SJSA1 (cell line): ENCODE measurements at places on chromosomes 1 and 21. TPM values are rescaled to one million over a fixed set of nuclear protein-coding genes. Genes with fewer than 3 reads are reported as not detected.
A peak's percentile ranks its signal among the peaks of the same experiment; 100 is the strongest.

- H3K4me3 ChIP-seq: no peak overlapping the region
- no peaks in the 10 kb centered on the region for H3K36me3 ChIP-seq
- H3K27me3 ChIP-seq: no peaks in the 10 kb centered on the region
- H3K4me1 ChIP-seq: no peaks in the 10 kb centered on the region
Observed at GRCh38 chr1:83060221-83060620, 938.7 kb downstream of the TTLL7 start.

DNA sequence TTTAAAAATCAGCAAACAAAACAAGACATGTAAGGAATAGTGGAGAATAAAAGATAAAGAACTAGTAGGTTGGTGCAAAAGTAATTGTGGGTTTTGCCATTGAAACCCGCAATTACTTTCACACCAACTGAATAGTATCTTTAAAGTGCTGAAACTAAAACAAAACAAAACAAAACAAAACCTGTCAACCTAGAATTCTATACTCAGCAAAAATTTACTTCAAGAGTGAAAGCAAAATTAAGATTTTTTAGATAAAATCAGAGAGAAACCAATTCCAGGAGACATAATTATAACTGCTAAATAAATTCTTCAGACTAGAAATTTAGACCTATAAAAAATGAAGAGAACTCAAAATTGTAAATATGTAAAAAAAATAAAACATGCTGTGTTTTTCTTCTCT is 114.0 kb upstream of the TSPAN2 start:
- DNase-seq: no peak
- no peaks in the 10 kb centered on the region for H3K27me3 ChIP-seq
- no peak overlapping the region for H3K4me3 ChIP-seq

DNA sequence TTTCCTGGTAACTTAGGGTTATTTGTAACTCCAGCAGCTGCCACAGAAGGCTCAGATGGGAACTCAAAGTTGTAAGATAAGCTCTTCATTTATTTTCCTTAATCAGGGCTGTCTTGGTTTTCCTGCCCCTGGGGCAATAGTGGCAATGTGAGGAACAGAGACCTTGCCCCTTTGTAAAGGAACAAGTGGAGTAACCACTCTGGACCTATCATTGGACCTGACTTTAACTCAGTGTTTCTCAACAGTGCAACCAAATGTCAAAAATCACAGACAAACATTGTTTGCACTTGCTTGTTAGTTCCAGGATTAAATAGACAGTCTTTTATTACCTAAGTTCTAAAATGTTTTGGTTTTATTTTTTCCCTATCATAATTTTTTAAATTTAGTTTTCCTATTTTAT is 2.8 kb upstream of the FMO3 start:
- no peaks in the 10 kb centered on the region for H3K27me3 ChIP-seq
- no peaks in the 10 kb centered on the region for H3K36me3 ChIP-seq
- no peak overlapping the region for H3K4me3 ChIP-seq
- DNase-seq: no peak
- H3K4me1 ChIP-seq: no peaks in the 10 kb centered on the region
- H3K27ac ChIP-seq: no peak overlapping the region

GRCh38 chr21:31928656-31929055 is 55.8 kb downstream of the HUNK start:
- peaks cover 22% of the 10 kb centered on the region for H3K36me3 ChIP-seq
- H3K27ac ChIP-seq: peak overlapping the region; percentile 70
- no peaks in the 10 kb centered on the region for H3K27me3 ChIP-seq
- peak; percentile 70 for DNase-seq
- H3K4me1 ChIP-seq: peaks cover 53% of the 10 kb centered on the region
- no peak overlapping the region for H3K4me3 ChIP-seq

GRCh38 chr1:95089650-95090287 is 17.0 kb upstream of the ALG14 start:
- H3K27ac ChIP-seq: no peak overlapping the region
- H3K4me3 ChIP-seq: no peak overlapping the region
- H3K36me3 ChIP-seq: no peaks in the 10 kb centered on the region
- no peak for DNase-seq
- peaks cover 29% of the 10 kb centered on the region for H3K4me1 ChIP-seq

GRCh38 chr1:16888860-16889816 is 6.6 kb upstream of the RNU1-2 start:
- H3K27me3 ChIP-seq: peaks cover 28% of the 10 kb centered on the region
- H3K36me3 ChIP-seq: no peaks in the 10 kb centered on the region
- no peak overlapping the region for H3K27ac ChIP-seq
- H3K4me1 ChIP-seq: no peaks in the 10 kb centered on the region

- no peak overlapping the region for H3K27ac ChIP-seq
- no peaks in the 10 kb centered on the region for H3K36me3 ChIP-seq
- peaks cover 12% of the 10 kb centered on the region for H3K4me1 ChIP-seq
- DNase-seq: no peak
Observed at GRCh38 chr1:98340511-98340910, 321.0 kb upstream of the SNX7 start.

The TOR1AIP2 gene
- total RNA-seq: 48.9 and 89.4 TPM in 2 replicates

The SCYL3 gene
- 5.7 and 7.5 TPM in 2 replicates for total RNA-seq
